Testis (tissue), 5 donors: ENCODE measurements at places on chromosomes 1 and 21. TPM values are rescaled to one million over a fixed set of nuclear protein-coding genes. Genes with fewer than 3 reads are reported as not detected.

- DNase-seq, result no peak
Measured at GRCh38 chr1:222454186-222454585, 93.7 kb downstream of the HHIPL2 start.

GRCh38 chr1:248918131-248918530 lies 12.1 kb downstream of the PGBD2 start:
- DNase-seq, result no peak

- no peak for DNase-seq
Measured at GRCh38 chr1:169364948-169365347, 2.6 kb downstream of the NME7 start.

OMA1 gene
- 22.1 TPM for total RNA-seq

- DNase-seq, result no peak
Measured at GRCh38 chr1:77565321-77565720, 117.1 kb downstream of the ZZZ3 start.
